ENCODE measurements at places on chromosomes 16 and 17.
A peak's percentile ranks its signal among the peaks of the same experiment; 100 is the strongest.

DNA sequence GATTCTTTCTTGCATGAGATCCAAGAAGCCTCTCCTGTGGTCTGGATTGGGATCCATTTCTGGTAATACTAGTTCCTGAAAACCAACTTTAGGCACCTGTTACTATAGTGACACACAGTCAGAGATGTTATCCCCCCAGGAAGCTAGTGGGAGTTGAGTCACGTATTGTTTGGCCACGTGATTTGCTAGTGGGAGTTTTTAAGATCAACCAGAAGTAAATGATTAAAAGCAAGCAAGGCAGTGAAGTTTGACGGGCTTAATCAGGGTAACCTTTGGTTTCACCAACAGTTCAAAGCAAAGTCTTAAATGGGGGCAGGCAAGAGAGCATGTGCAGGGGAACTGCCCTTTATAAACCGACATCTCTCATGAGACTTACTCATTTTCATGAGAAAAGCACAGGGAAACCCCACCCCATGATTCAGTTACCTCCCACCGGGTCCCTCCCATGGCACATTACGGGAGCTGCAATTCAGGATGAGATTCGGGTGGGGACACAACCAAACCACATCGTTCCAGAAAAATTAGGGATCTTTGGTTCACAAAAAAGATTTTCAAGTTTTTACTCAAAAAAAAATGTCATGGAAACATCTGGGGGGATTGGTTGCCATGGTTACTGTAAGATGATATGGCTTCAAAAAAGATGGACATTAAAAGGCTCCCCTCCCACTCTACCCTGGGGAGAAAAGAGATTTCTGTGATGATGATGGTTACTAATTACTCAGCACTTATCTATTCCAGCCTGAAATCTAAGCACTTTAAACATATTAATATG is 483.1 kb upstream of the ERCC4 start:
- DNase-seq = peak; percentile 34

DNA sequence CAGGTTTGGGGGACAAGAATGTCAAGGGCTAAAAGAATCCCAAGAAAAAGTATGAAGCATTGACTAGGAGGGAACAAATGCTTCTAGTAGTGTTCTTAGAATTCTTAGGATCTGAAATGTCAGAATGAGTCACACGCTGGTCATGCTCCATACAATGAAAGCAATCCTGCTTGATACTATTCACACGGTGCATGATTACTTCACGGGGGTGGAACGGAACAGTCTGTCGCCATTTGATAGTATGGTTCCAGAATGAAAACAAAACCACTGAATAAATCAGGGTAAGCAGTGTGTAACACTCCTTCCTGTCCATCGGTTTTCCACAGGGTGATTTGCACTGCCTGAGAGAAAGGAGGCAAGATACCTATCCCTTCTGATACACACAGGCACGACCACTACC is 22.9 kb upstream of the YWHAE start:
- no peak for DNase-seq

DNA sequence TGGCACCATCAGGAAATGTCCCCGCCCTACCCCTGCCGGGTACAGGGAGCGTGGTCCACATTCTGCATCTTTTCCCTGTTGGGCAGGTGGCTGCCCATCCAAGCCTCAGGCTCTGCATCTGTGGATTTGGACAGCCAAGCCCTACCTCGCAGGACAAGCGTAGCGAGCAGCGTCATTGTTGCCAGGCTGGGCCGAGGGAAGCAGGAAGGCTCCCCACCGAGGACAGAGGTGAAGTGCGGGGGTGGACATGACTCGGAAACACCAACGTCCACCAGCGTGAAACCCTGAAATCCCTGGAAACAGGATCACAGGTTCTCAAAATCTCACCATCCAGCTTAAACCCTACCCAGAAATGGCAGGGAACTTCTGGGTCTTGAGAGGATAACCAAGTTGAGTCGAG is 73.6 kb downstream of the SOCS1 start:
- DNase-seq = no peak

DNA sequence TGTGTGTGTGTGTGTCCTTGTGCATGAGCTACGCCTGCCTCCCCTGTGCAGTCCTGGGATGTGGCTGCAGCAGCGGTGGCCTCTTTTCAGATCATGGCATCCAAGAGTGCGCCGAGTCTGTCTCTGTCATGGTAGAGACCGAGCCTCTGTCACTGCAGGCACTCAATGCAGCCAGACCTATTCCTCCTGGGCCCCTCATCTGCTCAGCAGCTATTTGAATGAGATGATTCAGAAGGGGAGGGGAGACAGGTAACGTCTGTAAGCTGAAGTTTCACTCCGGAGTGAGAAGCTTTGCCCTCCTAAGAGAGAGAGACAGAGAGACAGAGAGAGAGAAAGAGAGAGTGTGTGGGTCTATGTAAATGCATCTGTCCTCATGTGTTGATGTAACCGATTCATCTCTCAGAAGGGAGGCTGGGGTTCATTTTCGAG is 22.5 kb downstream of the STAT5A start:
- peak; percentile 40 for DNase-seq

GRCh38 chr17:5045496-5045895 is 10.3 kb upstream of the SLC52A1 start:
- DNase-seq = no peak
